Dermis blood vessel endothelial cell (primary cell): ENCODE measurements at places on chromosomes 5 and 9. TPM values are rescaled to one million over a fixed set of nuclear protein-coding genes. Genes with fewer than 3 reads are reported as not detected.

The PCDHB2 gene
- total RNA-seq = 0.88 and 1.4 TPM in 2 replicates

The SPATA31D4 gene
- total RNA-seq = not detected in 2 replicates

The COL27A1 gene
- 3.3 and 6.0 TPM in 2 replicates for total RNA-seq

The SPATA31E1 gene
- total RNA-seq = not detected in 2 replicates

The TNFSF8 gene
- total RNA-seq = not detected in 2 replicates

The PCDHGB5 gene
- total RNA-seq = 11.9 and 16.7 TPM in 2 replicates

The CDKN2B gene
- total RNA-seq = 1.9 and 2.4 TPM in 2 replicates

The PCDHGA9 gene
- total RNA-seq = 2.9 and 3.6 TPM in 2 replicates

The C5orf58 gene
- not detected in 2 replicates for total RNA-seq

The HSPB3 gene
- total RNA-seq = not detected in 2 replicates

The PCDHB4 gene
- total RNA-seq = 0.17 and 0.19 TPM in 2 replicates

The SLC22A4 gene
- 4.7 and 4.8 TPM in 2 replicates for total RNA-seq

The RHOBTB3 gene
- total RNA-seq = 27.6 and 30.3 TPM in 2 replicates

The ANKRD18B gene
- total RNA-seq = under 0.01 and 1.4 TPM in 2 replicates

The TMEM215 gene
- total RNA-seq = not detected in 2 replicates

The HAND1 gene
- total RNA-seq = not detected in 2 replicates

The PLCXD3 gene
- total RNA-seq = 0.19 and 0.51 TPM in 2 replicates

The AQP3 gene
- total RNA-seq = under 0.01 and 0.51 TPM in 2 replicates

The SLC36A2 gene
- not detected in 2 replicates for total RNA-seq

The DIPK1B gene
- total RNA-seq = 172 and 238 TPM in 2 replicates

The CRHBP gene
- 0.17 and 0.19 TPM in 2 replicates for total RNA-seq

The PRRX2 gene
- total RNA-seq = 0.56 and 1.2 TPM in 2 replicates
